ENCODE measurements at places on chromosomes 2 and 18. TPM values are rescaled to one million over a fixed set of nuclear protein-coding genes. Genes with fewer than 3 reads are reported as not detected.

The CKAP2L gene
- 0.65 TPM for total RNA-seq

The ZAP70 gene
- 4.3 TPM for total RNA-seq

The PJVK gene
- total RNA-seq: 2.2 TPM

The GFPT1 gene
- 95.9 TPM for total RNA-seq

DNA sequence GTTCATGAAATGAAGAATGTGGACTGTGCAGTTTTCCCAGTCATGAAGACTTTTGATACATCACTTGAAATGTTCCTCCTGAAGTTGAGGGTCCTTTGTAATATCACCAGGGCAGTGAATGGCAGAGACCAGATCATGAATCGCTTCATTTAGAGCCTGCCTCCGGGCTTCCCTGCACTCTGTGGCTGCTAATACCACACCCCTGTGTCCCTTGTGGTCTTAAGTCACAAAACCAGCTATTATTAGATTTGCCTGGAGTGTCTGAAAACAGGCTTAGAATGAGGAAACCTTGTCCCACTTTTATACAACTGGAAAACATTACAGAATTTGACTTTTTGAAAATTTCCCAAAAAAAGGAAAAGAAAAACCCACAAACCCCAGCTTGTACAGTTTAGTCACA is 147.9 kb downstream of the MGAT5 start:
- H3K27ac ChIP-seq: peak overlapping the region; percentile 46
- no peak overlapping the region for H3K4me3 ChIP-seq
- H3K4me1 ChIP-seq: peaks cover 2% of the 10 kb centered on the region
- no peaks in the 10 kb centered on the region for H3K27me3 ChIP-seq

The HYCC2 gene
- 31.4 TPM for total RNA-seq

DNA sequence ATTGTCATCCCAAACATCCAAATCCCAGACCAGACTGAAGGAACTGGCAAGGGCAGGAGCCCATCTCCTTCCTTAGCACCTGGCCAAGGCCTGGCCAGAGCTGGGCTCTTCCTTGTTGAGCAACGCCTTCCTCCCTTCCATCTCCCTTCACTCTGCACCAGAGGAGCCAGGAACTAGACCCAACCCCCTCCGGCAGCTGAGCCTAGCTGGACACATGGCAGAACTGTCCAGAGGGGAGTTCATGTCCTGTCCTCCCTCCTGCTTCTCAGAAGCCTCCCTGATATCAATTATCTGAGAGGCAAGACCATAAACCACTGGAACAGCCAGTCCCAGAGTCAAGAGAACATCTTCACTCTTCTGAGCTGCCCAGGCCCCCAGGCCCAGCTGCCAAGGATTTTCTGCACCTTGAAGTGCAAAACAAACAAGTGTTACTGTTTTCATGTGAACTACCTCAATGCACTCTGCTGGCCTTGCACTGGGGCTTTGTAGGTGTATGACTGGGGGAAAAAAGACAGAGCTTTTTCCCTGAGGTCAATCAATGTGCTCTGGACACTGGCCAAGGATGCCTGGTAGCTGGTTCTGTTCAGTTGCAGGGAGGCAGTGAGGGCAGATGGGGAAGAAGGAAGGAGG is 107.6 kb upstream of the MSH6 start:
- no peak overlapping the region for H3K27ac ChIP-seq
- H3K36me3 ChIP-seq: no peaks in the 10 kb centered on the region
- no peak overlapping the region for H3K4me3 ChIP-seq
- no peak for DNase-seq

DNA sequence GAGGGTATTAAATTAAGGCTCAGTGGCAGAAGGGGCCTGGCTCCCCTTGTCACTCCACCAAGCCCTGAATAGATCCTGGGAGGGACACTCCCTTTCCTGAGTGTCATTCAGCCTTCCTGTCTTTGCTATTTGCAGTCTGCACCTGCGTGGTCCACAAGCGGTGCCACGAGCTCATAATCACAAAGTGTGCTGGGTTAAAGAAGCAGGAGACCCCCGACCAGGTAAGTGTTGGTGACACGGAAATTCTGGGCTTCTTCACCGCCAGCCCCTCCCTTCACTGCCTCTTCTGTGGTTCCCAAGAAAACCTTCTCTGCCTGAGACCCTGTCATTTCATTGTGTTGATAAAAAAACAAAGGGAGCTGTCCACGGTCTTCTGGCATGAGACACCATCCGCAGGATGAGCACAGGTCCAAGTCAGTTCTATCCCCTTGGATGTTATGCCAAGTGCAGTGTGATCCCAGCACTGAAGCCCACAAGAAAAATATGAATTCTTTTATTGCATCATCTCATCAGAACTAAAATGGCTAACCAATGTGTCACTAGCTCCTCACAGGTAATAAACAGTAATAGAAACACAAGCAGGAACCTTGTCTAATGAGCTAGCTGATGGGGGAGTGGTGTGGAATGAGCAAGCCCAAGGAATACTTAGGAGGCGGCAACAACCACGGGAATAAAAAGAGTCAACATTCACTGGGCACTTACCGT is 316.9 kb upstream of the EPAS1 start:
- H3K4me3 ChIP-seq: no peak overlapping the region
- no peaks in the 10 kb centered on the region for H3K36me3 ChIP-seq
- H3K4me1 ChIP-seq: no peaks in the 10 kb centered on the region
- no peaks in the 10 kb centered on the region for H3K27me3 ChIP-seq

The RIT2 gene
- not detected for total RNA-seq

The CYP27A1 gene
- total RNA-seq: 50.6 TPM

The AQP12B gene
- not detected for total RNA-seq

The KCNK3 gene
- 14.7 TPM for total RNA-seq

DNA sequence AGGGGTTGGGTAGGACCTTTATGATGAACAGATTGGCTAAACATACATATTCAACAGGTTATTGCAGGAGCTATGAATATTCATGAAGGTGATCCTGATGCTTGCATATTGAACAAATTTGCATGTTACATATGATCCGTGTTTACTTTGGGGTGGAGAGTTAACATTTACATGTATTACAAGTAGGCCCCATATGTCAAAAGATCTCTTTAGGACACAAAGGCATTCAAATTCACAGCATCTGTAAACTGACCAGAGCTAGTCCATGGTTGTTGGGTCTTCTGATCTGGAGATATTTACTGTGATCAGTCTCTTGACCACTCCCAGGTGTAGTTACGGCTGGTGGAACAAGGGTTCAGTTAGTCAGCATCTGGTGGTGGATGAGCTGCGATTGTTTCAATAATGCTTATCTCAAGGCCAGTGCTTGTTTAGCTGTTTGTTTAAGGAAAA is 80.4 kb downstream of the PMAIP1 start:
- no peak for DNase-seq
- H3K27ac ChIP-seq: no peak overlapping the region
- no peaks in the 10 kb centered on the region for H3K27me3 ChIP-seq
- H3K4me3 ChIP-seq: no peak overlapping the region

DNA sequence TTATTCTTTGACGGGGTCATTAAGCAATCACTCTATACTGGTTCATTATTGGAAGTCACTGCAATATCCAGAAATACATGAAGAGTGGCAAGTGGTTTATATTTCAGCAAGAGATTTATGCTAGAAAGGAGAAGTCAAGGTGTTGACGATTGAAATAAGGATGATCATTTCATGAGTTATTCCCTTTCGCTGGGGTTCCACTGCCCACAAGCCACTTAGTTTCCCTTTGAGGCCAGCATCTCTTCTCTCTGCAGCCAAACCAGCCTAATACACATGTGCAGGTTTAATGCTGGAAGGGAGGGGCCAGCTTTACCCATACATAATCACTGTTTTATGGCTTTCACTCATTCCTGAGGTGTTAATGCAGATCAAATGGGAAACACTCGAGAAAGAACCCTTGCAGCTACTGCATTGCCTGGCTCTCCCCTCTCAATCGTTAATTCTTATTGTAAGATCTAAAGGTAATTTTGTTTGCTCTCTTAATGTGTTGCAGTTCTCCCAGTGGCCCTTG is 108.4 kb downstream of the MEIS1 start:
- peaks cover 7% of the 10 kb centered on the region for H3K4me1 ChIP-seq
- no peak for DNase-seq
- H3K4me3 ChIP-seq: no peak overlapping the region

GRCh38 chr2:212711856-212712255 is 173.3 kb upstream of the ERBB4 start:
- H3K36me3 ChIP-seq: no peaks in the 10 kb centered on the region
- H3K27ac ChIP-seq: no peak overlapping the region
- H3K4me1 ChIP-seq: no peaks in the 10 kb centered on the region

- peaks cover 3% of the 10 kb centered on the region for H3K36me3 ChIP-seq
- no peak overlapping the region for H3K27ac ChIP-seq
- no peaks in the 10 kb centered on the region for H3K4me1 ChIP-seq
- DNase-seq: peak; percentile 86
- H3K4me3 ChIP-seq: no peak overlapping the region
- H3K27me3 ChIP-seq: no peaks in the 10 kb centered on the region
Measured at GRCh38 chr2:105396254-105397024, 2.4 kb downstream of the FHL2 start.

GRCh38 chr2:15163326-15163725 is 397.8 kb downstream of the NBAS start:
- DNase-seq: no peak
- H3K27ac ChIP-seq: no peak overlapping the region
- H3K4me1 ChIP-seq: no peaks in the 10 kb centered on the region

The NYAP2 gene
- total RNA-seq: 2.0 TPM

The MTHFD2 gene
- 55.7 TPM for total RNA-seq

DNA sequence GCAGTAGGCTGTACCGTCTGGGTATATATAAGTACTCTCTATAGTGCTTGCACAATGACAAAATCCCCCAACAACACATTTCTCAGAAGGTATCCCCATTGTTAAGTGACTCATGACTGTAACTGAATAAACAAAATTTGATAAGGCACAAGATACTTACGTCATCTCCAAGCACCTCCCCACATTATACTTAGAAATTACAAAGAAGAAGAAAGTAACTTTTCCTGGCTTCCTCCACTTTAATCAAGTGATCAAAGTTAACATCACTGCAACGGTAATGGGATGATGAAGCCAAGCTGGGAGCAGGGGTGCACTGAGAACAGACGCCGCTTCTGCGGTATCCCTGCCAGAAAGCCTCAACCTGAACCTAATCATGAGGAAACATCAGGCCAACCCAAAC is 9.7 kb downstream of the TNS1 start:
- no peaks in the 10 kb centered on the region for H3K36me3 ChIP-seq
- H3K4me3 ChIP-seq: no peak overlapping the region
- no peak overlapping the region for H3K27ac ChIP-seq
- peaks cover 2% of the 10 kb centered on the region for H3K4me1 ChIP-seq
- no peak for DNase-seq
- no peaks in the 10 kb centered on the region for H3K27me3 ChIP-seq

DNA sequence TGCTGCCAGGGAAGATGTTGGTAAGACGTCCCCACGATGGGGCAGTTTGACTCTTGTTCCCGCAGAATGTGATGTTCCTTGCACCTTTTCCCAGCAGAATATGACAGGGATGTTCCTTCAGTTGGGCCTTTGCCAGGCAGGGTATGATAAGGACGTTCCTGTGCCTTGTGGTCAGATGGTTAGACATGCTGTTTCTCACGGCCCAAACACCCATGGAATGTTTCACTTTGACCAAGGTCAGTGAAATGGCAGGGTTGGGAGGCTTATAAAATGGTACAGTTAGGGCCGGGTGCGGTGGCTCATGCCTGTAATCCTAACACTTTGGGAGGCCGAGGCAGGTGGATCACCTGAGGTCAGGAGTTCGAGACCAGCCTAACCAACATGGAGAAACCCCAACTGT is 40.3 kb upstream of the YPEL5 start:
- H3K4me3 ChIP-seq: no peak overlapping the region
- H3K36me3 ChIP-seq: no peaks in the 10 kb centered on the region
- no peak overlapping the region for H3K27ac ChIP-seq

DNA sequence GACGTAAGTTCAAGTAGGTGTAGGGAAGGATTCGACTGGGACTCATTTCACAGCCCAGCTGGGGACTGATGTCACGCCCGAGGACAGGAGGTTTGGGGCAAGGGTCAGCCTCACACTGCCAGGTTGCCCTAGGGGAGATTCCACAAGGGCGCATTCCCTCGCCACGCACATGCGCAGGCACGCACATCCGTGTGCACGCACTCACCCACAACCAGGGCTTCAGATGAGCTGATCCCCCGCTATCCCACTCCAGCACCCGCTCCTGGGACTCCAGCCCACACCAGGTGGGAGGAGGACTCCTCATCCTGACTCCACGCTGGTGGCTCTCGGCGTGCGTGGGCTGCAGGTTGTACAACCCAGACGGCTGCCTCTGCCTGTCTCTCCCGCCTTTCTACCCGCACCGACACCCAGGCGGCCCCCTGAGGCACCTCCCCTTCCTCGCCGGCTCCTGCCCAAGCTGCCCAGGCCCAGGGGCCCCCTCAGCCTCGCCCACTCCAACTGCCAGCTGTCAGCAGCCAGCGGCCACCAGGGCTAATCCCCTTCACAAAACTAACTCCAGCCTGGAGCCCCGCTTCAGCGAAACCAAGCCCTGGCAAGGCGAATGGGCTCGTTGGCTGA is 47.8 kb upstream of the FOSL2 start:
- no peaks in the 10 kb centered on the region for H3K4me1 ChIP-seq
- no peaks in the 10 kb centered on the region for H3K36me3 ChIP-seq
- H3K4me3 ChIP-seq: no peak overlapping the region
- no peaks in the 10 kb centered on the region for H3K27me3 ChIP-seq

The CFC1 gene
- not detected for total RNA-seq

DNA sequence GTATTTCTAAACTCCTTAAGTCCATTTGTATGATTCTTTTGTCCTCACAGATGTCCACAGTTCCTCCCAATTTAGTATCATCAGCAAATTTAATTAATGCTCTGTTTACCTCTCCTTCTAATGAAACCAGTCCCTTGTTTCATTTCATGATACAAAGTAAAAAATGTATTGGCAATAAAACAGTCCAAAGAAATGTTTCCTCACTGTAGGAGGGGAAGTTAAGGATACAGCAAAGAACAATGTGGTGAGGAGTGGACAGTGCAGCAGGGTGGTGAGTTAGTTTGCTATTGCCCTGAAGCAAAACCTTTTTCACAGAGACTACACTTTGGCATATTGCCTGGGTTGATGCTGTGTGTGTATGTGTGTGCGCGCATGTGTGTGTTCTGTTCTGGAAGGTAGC is 401.5 kb downstream of the ARHGAP15 start:
- H3K27ac ChIP-seq: no peak overlapping the region
- no peaks in the 10 kb centered on the region for H3K4me1 ChIP-seq
- H3K4me3 ChIP-seq: no peak overlapping the region

DNA sequence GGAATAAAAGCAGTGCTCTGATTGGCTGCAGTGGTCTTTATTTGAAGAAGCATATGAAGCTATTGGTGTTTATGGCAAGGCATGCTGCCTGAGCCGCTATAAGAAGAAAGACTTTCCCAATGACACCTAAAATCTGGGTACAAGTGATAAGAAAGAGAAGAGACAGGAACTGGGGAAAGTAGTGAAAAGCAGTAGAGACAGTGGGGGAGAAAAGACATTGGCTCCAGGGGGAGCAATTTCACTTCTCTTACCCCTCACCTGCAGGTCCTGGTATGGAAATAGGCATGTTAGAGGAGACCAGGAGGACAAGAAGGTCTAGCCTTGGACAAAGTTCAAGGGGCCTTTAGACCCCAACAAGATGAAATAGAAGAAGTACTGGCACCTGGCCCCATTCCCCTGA is 47.1 kb downstream of the PLCL1 start:
- peaks cover 5% of the 10 kb centered on the region for H3K4me1 ChIP-seq
- H3K4me3 ChIP-seq: no peak overlapping the region
- DNase-seq: no peak
- H3K36me3 ChIP-seq: no peaks in the 10 kb centered on the region
- H3K27me3 ChIP-seq: no peaks in the 10 kb centered on the region
- H3K27ac ChIP-seq: no peak overlapping the region

The RBM43 gene
- 3.7 TPM for total RNA-seq

The ABCG8 gene
- not detected for total RNA-seq

Measured in aorta (tissue), 5 donors.